AG09319 (cell line): ENCODE measurements at places on chromosomes 5 and 9.

GRCh38 chr5:89930591-89931392, 478.8 kb downstream of the CETN3 start:
- peak; percentile 23 for DNase-seq

- DNase-seq = no peak
Observed at GRCh38 chr5:18534119-18534518, 899.9 kb downstream of the TAF11L14 start.

DNA sequence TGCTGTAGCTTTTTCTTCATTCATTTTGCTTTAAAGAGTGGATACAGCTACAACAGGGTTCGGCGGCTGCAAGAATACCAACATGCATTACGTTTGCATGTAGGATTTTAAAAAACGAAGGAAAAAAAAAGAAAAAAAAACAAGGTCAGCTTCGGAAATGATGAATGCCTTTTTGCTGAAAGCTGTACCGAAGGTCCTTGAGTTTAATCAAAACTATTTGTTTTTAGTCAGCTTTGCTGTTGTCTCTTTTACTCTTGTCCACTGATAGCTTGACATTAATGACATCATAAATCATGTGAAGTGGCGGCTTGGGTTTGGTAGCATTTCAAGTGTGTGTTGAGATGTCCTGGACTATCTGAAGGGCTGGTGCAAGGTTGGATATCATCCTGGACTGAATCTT, 779.1 kb downstream of the NR2F1-AS1 start:
- no peak for DNase-seq

- no peak for DNase-seq
Observed at GRCh38 chr5:54828151-54828550, 157.2 kb downstream of the ESM1 start.

GRCh38 chr5:149572576-149573231, 8.6 kb upstream of the ARHGEF37 start:
- DNase-seq = no peak

DNA sequence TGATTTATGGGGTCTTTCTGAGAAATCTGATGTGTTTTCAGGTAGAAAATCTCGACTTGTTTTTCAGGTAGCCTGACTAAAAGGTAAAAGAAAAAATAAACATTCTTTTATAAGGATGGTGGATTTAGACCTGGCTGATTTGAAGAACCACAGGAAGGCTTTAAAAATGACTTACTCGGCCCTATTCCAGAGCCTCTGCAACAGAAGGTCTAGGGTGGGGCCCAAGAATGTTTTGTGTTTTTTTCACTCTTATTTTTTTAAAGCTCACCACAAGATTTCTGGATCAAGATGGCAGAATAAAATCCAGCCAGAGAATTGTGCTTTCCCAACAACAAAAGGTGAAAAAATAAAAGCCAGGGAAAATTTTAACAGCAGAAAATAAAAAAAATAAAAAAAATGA, 59.1 kb downstream of the FNBP1 start:
- DNase-seq = no peak

DNA sequence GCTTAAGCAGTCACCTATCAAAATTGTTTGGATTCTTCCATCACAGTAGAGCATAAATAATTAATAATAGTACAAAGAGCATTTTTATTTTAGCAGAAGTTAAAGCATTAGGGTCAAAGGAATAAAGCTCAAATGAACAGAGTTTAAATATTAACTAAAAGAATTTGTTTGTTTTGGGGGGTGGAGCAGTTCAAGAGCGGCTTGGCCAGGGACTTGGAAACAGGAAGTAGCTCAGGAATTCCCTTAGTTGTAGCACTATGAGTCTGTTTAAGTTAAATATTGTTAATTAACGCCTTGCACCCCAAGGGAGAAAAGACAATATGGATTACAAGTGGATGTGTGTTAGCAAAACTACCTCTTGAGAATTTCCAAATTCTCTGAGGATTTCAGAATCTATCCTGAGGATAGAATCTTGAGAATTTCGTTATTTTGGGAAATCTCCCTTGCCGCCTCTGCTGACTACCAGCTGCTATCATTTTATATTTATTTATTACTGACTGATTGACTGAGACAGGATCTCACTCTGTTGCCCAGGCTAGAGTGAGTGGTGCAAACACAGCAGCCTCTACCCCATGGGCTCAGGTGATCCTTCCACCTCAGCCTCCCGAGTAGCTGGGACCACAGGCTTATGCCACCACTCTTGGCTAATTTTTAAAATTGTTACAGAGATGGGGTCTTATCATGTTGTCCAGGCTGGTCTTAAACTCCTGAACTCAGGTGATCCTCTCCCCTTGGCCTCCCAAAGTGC, 96.7 kb upstream of the CHD1 start:
- no peak for DNase-seq

DNA sequence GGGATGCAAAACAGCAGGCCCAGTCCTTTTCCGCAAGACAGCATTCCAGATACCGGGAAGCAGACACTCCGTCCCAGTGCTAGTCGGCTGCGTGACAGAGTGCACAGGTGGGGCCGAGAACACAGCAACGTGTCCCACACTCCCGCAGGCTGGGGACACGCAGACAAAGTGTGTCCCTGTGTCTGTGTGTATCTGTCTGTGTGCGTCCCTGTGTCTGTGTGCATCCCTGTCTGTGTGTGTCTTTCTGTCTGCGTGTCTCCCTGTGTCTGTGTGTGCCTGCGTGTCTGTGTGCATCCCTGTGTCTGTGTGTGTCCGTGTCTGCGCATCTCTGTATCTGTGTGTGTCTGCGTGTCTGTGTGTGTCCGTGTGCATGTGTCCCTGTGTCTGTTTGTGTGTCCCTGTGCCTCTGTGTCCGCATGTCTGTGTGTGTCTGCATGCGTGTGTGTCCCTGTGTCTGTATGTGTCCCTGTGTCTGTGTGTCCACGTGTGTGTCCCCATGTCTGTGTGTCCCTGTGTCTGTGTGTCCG, 137.0 kb downstream of the MRPL36 start:
- DNase-seq = no peak

- no peak for DNase-seq
Observed at GRCh38 chr9:110143950-110144545, 63.9 kb downstream of the C9orf152 start.

GRCh38 chr5:151066920-151067319, 13.9 kb downstream of the TNIP1 start:
- DNase-seq = no peak

GRCh38 chr9:31699836-31700235, 684.6 kb upstream of the ACO1 start:
- DNase-seq = no peak

GRCh38 chr9:33147416-33148169, 19.5 kb downstream of the B4GALT1 start:
- no peak for DNase-seq

DNA sequence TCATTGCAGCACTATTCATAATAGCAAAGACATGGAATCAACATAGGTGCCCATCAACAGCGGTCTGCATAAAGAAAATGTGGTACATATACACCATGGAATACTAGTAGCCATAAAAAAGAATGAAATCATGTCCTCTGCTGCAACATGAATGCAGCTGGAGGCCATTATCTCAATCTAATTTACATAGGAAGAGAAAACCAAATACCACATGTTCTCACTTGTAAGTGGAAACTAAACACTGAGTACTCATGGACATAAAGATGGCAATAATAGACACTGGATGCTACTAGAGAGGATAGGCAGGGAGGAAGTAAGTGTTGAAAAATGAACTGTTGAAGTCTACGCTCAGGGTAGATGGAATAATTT, 203.9 kb upstream of the CDH9 start:
- DNase-seq = no peak

DNA sequence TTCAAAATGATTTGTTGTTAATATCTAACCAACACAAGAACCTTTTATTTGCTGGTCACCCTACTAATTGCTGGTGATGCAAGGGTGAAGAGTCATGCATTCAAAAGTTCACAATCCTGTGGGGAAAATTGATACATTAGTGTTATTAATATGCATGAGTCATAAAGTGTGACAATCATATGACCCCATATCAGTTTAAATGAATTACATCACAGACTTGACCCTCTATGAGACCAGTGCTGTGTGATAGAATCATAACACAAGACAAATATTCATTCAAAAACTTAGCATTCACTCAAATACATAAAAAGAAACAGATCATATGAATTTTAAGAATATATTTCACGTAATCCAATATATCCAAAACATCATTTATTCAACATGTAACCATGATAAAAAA, 304.6 kb upstream of the CDH12 start:
- DNase-seq = no peak

- no peak for DNase-seq
Observed at GRCh38 chr9:88587182-88587581, 52.2 kb downstream of the NXNL2 start.

DNA sequence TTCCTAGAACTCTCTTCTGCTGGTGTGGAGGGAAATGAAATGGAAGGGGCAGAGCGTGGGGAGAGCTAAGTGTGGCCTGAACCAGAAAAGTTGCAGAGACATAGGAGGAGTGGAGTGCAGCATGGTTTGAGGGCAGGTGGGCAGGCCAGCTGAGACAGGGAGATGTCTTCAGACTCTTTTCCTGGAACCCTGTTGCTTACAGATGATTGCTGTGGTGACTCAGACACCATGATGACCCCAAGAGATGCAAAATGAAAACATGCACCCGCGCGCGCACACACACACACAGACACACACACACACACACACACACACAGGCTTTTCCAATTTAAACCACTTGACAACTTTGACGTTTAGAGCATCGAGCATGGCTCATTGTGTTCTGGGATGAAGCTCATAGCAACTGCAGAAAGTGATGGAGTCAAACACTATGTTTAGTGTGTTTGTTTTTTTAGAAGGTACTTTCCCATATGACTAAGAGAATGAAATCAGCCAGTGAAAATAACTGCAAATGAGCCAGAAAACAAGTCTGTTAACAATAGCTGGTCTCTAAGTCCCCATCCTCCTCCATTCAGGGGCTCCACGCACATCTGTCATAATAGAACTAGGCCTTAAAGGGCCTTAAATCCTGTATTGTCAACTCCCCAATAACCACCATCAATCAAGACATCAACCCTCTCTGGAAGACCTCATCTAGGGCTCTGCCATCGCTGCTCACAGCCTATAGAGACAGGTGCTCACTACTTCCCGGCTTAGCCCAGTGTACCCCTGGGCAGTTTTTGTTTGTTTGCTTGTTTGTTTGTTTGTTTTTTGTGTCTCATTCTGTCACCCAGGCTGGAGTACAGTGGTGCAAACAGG, 9.6 kb downstream of the TMOD1 start:
- DNase-seq = peak; percentile 38
